ENCODE measurements at places on chromosomes 11 and 22.

DNA sequence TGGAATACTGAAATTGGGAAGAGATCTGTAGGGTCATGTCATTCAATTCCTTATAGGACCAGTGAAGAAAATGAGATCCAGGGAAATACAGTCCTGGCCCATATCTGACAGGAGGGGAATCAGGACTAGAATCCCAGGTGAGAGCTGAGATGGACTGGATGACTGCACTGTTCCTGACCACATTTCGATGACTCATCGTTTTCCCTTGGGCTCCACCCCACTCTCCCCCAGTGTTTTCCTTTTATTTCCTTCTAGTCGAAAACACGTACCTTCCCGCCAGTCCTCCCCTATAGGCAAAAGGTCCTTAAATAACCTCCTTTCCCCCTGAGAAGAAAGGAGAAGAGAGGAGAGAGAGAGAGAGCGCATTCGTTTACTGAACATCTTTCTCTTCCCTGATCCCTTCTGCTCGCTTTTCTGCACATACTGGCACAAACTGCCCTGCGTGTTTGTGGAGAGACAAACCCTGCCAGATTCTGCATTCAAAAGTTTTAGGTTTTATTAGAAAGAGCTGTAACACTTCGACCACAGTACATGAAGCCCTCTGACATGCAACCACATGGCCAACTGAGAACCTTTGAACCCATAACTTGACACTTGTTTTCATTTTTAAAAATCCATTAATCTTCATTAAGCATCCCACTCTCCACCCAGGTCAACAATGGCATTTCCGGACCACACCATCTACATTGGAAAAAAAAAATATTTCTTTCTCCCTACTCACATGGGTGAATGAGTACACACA lies 565.7 kb downstream of the METTL15 start:
- DNase-seq: no peak

GRCh38 chr22:50170453-50171318 lies at the start of gene PANX2:
Gene PANX2 (plus strand): TSS chr22:50170731. CDS start chr22:50170731, 0 bp downstream.
- DNase-seq: no peak

DNA sequence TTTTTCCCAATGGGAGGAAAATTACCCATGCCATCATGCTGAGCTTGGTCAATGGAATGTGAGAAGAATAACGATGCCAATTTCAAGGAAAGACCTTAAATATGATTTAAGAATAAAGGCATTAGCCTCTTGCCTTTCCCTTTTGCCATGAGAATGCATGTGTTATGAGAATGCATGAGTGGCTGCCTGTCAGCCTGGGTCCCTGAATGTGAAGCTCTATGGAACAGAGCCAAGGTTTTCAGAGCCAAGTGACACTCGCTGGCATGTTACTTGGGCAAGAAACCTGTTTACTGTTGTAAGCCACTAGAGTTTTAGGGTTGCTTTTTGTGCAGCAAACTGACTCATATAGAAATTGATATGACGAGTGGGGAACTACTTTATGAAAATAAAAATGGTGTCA lies 75.7 kb downstream of the JRKL start:
- DNase-seq: no peak

GRCh38 chr11:75873417-75874221 lies 58.6 kb downstream of the UVRAG start:
- DNase-seq: no peak

Measured in prostate gland (tissue), 2 donors.